ENCODE measurements at places on chromosomes 2 and 18.

GRCh38 chr2:232588680-232589585 is 38.4 kb downstream of the EIF4E2 start:
- no peak overlapping the region for H3K4me3 ChIP-seq
- no peaks in the 10 kb centered on the region for H3K36me3 ChIP-seq
- no peak overlapping the region for H3K27ac ChIP-seq
- H3K27me3 ChIP-seq, result no peaks in the 10 kb centered on the region

- H3K27me3 ChIP-seq, result no peaks in the 10 kb centered on the region
- no peaks in the 10 kb centered on the region for H3K36me3 ChIP-seq
- no peaks in the 10 kb centered on the region for H3K4me1 ChIP-seq
- DNase-seq, result no peak
Observed at GRCh38 chr2:199994896-199995295, 39.5 kb downstream of the MAIP1 start.

DNA sequence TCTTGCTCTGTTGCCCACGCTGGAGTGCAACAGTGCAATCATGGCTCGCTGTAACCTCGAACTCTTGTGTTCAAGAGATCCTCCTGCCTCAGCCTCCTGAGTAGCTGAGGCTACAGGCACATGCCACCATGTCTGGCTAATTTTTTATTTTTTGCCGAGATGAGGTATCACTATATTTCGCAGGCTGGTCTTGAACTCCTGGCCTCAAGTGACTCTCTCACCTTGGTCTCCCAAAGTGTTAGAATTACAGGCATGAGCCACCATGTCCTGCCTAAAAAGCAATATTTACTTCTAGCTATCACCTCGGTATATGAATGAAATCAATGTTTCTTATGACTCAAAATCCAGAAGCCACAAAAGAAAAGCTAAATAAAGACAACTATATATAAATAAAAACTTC is 2.2 kb downstream of the BUB1 start:
- peaks cover 42% of the 10 kb centered on the region for H3K4me1 ChIP-seq
- H3K27ac ChIP-seq, result no peak overlapping the region
- no peaks in the 10 kb centered on the region for H3K36me3 ChIP-seq
- no peak overlapping the region for H3K4me3 ChIP-seq
- no peak for DNase-seq
- H3K27me3 ChIP-seq, result no peaks in the 10 kb centered on the region

DNA sequence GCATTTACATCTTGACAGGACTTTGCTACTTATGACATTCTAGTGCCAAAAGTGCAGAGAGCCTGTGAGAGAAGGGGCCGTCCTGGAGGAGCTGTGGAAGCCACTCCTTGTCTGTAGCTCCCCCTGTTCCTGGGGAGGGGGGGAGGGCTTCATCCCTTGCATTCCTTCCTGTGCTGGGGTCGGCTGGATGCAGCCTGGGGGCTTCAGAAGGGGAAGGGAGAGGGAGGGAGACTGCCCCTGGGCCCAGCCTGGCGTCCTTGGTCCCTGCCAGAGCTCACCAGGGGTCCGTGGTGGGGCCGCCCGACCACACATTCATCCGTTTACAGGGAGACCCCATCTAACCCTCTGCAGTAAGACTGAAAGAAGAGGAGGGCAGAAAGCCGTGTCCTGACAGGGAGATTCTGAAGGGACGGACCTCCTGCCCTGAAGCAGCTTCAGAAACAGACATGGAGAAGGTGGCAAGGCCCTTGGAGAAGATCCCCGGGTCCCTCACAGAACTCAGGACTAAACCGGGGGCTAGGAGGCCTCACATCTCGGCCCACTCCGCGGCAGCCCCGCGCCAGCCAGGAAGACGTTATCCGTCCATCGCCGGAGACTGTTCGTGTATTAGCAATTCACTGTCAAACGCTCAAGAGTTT is 258.3 kb upstream of the SALL3 start:
- no peaks in the 10 kb centered on the region for H3K4me1 ChIP-seq
- H3K36me3 ChIP-seq, result no peaks in the 10 kb centered on the region
- no peak overlapping the region for H3K27ac ChIP-seq
- H3K4me3 ChIP-seq, result no peak overlapping the region
- no peak for DNase-seq

GRCh38 chr2:216765761-216766262 is 70.5 kb upstream of the IGFBP5 start:
- no peak overlapping the region for H3K27ac ChIP-seq
- no peak overlapping the region for H3K4me3 ChIP-seq
- H3K27me3 ChIP-seq, result no peaks in the 10 kb centered on the region
- DNase-seq, result peak; percentile 45

- H3K36me3 ChIP-seq, result no peaks in the 10 kb centered on the region
- no peak overlapping the region for H3K27ac ChIP-seq
- no peak overlapping the region for H3K4me3 ChIP-seq
Observed at GRCh38 chr2:197960786-197961185, 156.4 kb downstream of the PLCL1 start.

DNA sequence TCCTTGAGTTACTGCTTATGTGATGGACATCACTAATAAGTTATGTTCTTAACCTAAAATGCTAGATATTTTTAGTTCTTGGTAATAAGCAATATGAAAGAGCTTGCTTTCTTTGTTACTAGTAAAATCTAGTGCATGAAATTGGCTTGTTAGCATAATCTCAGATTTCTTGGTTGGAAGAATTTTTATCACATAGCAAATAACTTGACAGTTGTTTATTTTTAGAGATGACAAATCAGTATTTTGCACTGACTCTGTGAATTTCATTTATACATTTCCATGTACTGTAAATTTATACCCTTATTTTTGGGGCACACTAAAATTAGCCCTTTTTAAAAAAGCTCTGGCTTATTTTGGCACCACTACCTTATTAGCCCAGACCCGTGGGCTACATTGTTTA is 45.6 kb downstream of the LCLAT1 start:
- no peak overlapping the region for H3K27ac ChIP-seq
- DNase-seq, result no peak
- no peaks in the 10 kb centered on the region for H3K36me3 ChIP-seq
- H3K27me3 ChIP-seq, result no peaks in the 10 kb centered on the region

DNA sequence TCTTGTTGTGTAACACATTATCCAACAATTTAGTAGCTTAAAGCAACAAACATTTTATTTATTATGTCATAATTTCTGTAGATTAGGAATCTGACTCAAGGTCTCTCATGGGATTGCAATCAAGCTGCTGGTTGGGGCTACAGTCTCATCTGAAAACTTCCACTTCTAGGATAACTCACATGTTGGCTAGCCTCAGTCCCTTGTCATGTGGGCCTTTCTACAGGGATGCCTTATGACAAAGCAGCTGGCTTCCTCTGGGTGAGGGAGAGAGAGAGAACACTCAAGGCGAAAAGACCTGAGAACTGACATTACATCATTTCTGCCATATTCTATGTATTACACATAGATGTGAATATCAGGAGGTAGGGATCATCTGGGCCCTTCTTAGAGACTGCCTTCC is 317.9 kb upstream of the VRK2 start:
- H3K27me3 ChIP-seq, result no peaks in the 10 kb centered on the region
- no peak overlapping the region for H3K4me3 ChIP-seq
- no peak overlapping the region for H3K27ac ChIP-seq

- H3K4me3 ChIP-seq, result no peak overlapping the region
- no peaks in the 10 kb centered on the region for H3K4me1 ChIP-seq
- no peak for DNase-seq
- peaks cover 54% of the 10 kb centered on the region for H3K36me3 ChIP-seq
- no peak overlapping the region for H3K27ac ChIP-seq
- no peaks in the 10 kb centered on the region for H3K27me3 ChIP-seq
Observed at GRCh38 chr2:95087379-95087778, 34.2 kb downstream of the MRPS5 start.

- H3K4me3 ChIP-seq, result no peak overlapping the region
- no peaks in the 10 kb centered on the region for H3K27me3 ChIP-seq
- no peaks in the 10 kb centered on the region for H3K36me3 ChIP-seq
- H3K4me1 ChIP-seq, result no peaks in the 10 kb centered on the region
- H3K27ac ChIP-seq, result no peak overlapping the region
- DNase-seq, result no peak
Observed at GRCh38 chr2:204933735-204934374, 388.6 kb downstream of the PARD3B start.

GRCh38 chr2:42196403-42197267 is 27.5 kb downstream of the EML4 start:
- H3K27ac ChIP-seq, result no peak overlapping the region
- H3K36me3 ChIP-seq, result no peaks in the 10 kb centered on the region
- peak; percentile 61 for DNase-seq
- H3K4me3 ChIP-seq, result no peak overlapping the region

- no peak overlapping the region for H3K4me3 ChIP-seq
- no peak for DNase-seq
- H3K4me1 ChIP-seq, result peaks cover 16% of the 10 kb centered on the region
Observed at GRCh38 chr18:54242327-54242726, 17.9 kb upstream of the MBD2 start.

DNA sequence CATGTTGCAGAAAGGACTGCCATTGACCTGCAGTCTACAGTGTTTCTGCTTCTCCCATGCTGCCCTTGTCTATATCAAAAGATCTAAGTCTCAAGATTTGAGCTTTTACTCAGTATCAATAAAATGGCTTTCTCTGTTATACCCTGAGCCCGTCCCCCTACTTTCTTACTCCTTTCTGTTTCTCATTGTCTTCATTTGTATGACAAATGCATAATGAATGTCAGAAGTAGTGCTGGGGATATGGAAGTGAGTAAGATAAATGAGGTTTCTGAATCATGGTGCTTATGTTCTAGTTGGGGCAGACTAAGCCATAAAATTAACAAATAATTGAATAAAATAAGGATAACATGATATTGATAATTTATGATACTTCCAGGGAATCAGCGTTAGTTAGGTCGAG is 128.6 kb downstream of the PARD3B start:
- DNase-seq, result no peak
- H3K36me3 ChIP-seq, result no peaks in the 10 kb centered on the region
- H3K4me3 ChIP-seq, result no peak overlapping the region
- no peaks in the 10 kb centered on the region for H3K4me1 ChIP-seq
- H3K27ac ChIP-seq, result no peak overlapping the region

GRCh38 chr2:7633566-7634153 is 716.4 kb downstream of the RNF144A start:
- no peak overlapping the region for H3K4me3 ChIP-seq
- no peaks in the 10 kb centered on the region for H3K4me1 ChIP-seq
- no peaks in the 10 kb centered on the region for H3K36me3 ChIP-seq
- H3K27me3 ChIP-seq, result peaks cover 9% of the 10 kb centered on the region
- H3K27ac ChIP-seq, result no peak overlapping the region
- DNase-seq, result no peak

DNA sequence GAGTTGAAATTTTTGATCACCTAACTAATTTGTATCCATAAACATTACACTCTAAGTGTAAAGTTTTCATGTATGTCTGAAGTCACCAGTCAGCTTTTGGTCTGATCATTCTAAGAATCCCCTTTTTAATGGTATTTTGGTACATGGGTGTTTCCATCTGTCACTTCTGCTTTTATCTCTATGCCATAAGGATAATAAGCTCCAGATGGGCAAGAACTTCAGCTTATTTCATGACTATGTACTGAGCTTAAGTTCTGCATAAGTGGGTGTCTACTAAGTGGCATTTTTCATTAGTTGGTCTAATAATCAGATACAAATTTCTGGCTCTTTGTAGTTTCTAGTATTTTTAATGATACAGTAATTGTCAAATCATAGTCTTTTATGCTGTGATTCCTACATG is 20.4 kb downstream of the UBXN4 start:
- no peak overlapping the region for H3K4me3 ChIP-seq
- DNase-seq, result no peak
- no peaks in the 10 kb centered on the region for H3K27me3 ChIP-seq
- no peaks in the 10 kb centered on the region for H3K36me3 ChIP-seq
- H3K4me1 ChIP-seq, result no peaks in the 10 kb centered on the region

DNA sequence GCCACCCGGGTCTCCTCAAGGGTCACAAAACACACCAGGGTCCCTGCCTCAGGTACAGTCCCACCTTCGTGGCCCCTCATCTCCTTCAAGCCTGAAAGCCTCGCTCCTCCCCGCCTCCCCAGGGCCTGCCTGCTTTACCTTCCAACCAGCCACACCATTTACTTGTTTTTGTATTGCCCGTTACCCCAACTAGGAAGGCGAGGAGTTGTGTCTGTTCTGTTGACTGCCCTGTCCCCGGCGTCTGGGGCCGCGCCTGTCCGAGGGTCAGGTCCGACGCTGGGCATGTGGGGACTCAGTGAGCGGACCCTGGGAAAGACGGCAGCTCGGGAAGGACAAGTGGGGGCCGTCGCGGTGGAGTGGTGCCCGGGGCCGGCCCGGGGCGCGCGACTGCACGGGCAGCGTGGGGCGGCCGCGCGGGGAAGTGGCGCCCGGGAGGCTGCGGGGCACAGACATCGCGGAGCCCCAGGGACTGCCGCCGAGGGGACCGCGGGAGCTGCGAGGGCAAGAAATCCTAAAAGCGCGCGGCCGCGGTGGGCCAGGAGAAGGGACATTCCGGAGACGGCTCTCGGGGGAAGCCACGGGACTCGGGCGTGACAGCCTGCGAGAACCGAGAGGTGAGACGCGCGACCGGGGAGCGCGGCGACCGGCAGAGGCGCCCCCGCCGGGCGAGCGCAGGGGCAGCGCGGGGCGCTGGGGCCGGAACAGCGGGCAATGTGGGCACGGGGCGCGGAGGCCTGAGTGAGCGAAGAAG is 797 bp upstream of the GRHL1 start:
- no peaks in the 10 kb centered on the region for H3K27me3 ChIP-seq
- DNase-seq, result peak; percentile 52
- peak overlapping the region; percentile 72 for H3K4me3 ChIP-seq
- no peaks in the 10 kb centered on the region for H3K36me3 ChIP-seq
- H3K4me1 ChIP-seq, result peaks cover 11% of the 10 kb centered on the region

DNA sequence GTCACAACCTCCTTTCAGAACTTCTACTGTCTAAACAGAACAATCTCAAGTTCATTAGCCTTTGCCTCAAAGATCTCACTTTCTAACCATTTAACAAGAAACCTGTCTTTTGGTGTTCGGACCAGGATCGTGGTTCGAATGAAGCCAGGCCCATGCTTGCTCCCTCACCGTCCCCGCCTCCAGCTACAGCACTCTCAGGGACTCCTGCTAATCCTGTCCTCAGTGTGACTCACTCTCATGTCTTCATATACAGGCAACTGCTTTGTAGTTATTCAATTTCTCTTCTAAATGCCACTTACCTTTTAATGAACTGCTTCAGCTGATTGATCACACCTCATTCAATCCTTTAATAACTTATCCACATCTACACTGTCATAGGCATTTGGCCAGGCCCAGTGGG is 15.8 kb downstream of the SERTAD2 start:
- no peaks in the 10 kb centered on the region for H3K27me3 ChIP-seq
- no peaks in the 10 kb centered on the region for H3K36me3 ChIP-seq
- H3K4me3 ChIP-seq, result no peak overlapping the region
- peaks cover 70% of the 10 kb centered on the region for H3K4me1 ChIP-seq
- no peak overlapping the region for H3K27ac ChIP-seq

DNA sequence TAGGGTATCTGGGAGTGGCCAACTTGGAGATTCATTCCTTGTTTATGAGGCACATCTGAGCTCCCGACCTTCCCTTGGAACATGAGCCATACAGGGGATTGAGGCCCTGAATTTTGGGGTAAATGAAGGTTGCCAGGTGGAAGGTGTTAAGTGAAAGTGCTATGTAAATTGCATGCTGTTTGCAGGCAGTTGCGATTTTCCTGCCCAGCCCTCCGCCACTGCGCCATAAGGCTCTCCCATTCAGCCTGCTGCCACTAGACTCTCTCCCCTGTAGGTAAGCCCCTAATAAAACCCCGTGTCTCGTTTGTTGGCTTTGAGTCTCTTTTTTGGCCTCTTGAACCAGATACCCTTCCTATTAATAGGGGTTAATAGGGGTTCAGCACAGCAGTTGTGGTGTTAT is 33.8 kb downstream of the PCARE start:
- no peak overlapping the region for H3K4me3 ChIP-seq
- H3K27me3 ChIP-seq, result no peaks in the 10 kb centered on the region
- peaks cover 8% of the 10 kb centered on the region for H3K4me1 ChIP-seq
- H3K36me3 ChIP-seq, result peaks cover 7% of the 10 kb centered on the region

GRCh38 chr2:23635442-23636340 is 250.7 kb downstream of the KLHL29 start:
- no peak overlapping the region for H3K27ac ChIP-seq
- H3K36me3 ChIP-seq, result no peaks in the 10 kb centered on the region
- peaks cover 17% of the 10 kb centered on the region for H3K4me1 ChIP-seq
- H3K4me3 ChIP-seq, result no peak overlapping the region

Data from heart right ventricle (tissue), 16 donors.